ENCODE measurements at places on chromosomes 2 and 18.

DNA sequence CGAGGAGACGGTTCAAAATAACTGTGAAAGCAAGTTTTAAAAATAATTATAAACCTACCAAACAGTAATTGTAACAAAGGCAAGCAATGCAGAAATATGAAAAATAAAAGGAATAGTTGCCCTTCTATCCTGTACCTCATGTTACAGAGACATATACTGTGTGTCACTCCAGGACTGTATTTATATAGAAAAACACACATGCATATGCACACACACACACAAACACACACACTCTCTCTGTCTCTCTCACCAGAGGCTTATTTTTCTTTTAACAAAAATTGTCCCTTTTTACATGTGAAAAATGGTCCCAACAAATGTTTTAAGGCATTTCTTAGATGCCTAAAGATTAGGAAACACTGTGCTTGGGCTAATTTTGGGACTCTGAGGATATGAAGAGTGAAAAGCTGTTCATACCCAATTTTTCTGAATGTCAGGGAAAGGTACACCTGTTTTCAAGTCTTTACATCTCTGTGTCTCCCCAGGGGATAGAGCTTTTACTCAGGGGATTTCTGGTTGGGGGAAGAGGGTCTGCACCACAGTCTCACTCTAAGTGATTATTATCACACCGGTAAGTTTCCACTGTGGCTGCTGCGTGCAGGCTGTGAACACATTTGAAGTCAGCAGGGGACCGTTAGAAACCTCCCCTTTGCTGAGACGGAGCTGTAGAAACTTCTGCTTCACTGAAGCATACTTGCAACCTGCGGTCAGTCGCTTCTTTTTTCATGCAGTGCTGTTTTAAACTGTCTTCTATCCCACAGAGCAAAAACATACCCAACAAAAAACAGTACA, 51.4 kb upstream of the SPAG16 start:
- no peak for DNase-seq

GRCh38 chr2:26649992-26650712, 9.0 kb upstream of the CIB4 start:
- no peak for DNase-seq

DNA sequence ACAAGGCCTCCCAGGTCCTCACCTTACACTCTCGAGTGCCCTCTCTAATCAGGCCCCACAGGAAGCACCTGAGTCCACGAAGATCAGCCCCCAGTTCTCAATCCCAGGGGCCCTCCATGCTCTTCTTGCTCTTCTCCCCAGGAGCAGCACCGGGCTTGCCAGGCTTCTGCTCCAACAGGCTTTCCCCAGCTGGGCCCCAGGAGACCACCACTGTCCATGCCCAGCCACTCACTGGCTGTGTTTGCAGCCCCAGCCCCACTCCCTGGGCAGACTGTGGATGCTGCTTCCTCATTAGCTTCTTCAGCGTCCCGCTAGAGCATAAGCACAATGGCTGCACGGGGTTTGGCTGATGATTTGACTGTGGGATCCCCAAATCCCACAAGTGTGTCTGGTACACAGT, 781.9 kb downstream of the GALR1 start:
- DNase-seq: no peak

GRCh38 chr2:155310589-155310988, 612.1 kb downstream of the KCNJ3 start:
- peak; percentile 54 for DNase-seq

DNA sequence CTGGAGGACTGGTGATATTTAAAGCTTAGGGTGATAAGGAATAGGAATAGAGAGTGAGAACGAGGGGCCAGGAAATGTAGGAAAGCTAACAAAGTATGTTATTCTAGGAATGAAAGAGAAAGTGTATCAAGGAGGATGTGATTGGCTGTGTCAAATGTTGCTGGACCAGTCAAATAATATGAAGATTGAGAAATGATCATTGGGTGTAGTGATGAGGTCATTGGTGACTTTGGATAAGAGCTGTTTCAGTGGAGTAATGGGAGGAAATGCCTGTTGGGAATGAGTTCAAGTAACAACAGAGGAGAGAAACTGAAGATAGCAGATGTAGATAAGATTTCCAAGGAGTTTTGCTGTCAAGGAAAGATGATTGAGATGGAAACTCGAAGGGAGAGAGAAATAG, 74.4 kb downstream of the UBE2E3 start:
- DNase-seq: no peak
